ENCODE measurements at places on chromosomes 12 and 14.

- no peak for DNase-seq
Observed at GRCh38 chr12:131704509-131704908, 6.4 kb upstream of the SFSWAP start.

- DNase-seq, result no peak
Observed at GRCh38 chr14:78135450-78135891, 34.7 kb upstream of the NRXN3 start.

DNA sequence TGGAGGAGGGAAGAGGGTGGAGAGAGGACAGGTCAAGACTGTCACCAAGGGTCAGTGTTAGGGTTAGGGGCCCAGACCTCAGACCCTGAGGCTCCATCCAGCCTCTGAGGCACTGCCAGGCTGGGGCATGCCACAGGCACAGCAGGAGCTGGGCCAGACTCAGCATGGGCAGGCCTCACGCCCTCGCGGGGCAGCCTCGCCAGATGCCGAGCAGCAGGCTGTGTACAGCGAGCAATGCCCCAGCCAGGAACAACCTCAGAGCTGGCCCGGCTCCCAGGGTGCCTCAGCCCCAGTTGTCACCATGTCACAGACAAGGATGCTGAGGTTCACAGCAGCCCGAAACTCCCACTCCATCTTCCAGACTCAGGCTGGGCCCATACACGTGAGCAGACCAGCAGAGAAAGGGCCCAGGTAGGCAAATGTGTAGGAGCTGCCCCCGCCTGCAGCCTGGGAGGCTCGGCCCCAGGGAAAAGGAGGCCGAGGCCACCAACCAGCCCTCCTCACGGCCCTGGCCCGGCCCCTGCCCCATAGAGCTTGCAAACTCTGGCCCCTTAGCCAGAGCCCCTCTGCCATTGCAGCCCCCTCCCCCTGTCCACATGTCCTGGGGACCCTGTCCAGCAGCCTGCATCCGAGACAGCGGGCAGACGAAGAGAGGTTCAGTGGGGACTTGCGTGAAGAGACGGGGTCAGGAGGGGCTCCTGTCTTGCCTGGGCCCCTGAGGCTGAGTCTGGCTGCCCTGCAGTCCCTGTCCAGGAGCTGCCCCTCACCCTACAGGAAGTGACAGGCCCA is 7.5 kb downstream of the C14orf180 start:
- DNase-seq, result no peak

GRCh38 chr14:59187802-59188460 is 536 bp upstream of the DAAM1 start:
- no peak for DNase-seq

DNA sequence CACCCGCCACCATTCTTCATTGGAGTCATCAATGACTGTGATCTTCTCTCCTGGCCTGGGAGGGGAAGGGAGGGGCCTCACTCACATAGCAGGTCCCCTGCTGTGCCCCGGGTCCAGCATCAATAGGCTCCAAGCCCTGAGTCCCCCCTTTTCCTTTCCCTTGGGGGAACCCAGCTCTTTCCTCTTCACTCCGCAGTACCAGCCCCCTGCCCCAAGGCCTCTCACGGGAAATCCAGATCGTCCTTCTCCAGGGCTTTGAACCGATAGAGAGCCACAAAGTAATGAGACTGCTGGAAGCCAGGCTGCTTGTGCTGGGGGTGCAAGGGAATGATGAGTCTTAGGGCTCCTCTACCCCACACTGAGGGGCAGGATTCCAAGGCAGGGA is 6.7 kb downstream of the STAC3 start:
- DNase-seq, result no peak

- no peak for DNase-seq
Observed at GRCh38 chr14:31968107-31968810, 108.8 kb upstream of the ARHGAP5 start.

GRCh38 chr12:43763769-43764168 is 5.0 kb downstream of the IRAK4 start:
- no peak for DNase-seq

DNA sequence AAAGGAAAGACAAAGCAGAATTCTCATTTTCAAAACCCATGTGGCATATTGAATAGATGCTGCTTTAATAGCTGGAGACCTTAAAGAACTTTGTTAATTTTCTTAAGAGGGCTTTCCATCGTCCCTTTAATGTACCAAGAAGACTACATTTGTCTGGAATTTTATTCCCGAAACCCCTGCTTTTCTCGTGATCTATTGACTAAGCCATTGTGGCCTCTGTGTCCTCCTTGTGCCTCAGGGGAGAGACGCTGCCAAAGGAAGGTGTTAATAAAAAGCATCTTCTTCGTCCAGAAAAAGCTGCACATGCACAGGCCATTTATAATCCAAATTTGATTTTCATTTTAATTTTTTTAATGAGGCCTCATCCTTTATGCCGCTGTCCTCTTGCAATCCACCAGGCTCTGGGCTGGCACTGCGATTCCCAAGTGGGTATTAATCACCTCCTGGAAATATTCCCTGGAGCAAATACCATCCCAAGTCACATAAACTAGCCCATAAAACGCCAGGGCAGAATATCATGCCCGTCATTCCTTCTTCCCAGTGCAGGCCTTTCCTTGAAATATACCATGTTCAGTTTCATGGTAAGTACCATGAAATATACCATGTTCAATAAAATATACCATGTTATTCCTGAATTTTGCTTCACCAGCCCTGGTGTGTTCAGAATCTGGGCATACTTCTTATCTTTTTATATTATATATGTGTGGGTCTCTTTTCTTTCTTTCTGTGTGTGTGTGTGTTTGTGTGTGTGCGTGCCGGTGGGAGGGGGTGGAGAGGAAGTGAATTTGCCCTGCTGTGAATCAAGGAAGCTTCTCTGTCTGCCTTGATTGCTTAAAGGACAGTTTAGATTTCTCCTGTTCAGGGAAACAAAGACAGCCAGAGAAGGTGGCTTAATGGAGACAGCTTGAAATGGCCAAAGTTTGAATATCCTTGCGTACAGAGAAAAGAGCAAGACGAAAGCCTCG is 147.6 kb downstream of the PHETA1 start:
- DNase-seq, result no peak

DNA sequence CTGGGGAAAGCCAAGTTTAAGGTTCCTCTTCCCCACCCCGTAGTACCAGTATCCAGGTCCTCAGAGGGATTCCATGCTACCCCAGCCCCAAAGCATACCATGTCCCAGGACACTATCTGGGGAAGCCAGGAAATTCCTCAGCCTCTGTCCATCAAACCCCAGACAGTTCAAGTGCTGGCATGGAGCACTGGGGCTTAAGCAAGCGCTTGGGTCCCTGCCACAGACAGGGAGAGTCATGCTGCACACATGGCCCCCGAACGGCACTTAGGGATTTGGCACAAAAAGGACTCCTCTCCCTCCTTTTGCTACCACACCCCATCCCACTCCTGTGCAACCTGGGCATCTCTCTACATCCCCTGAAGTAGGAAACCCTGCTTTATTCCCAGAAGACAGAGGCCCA is 21.8 kb downstream of the ADCY6 start:
- no peak for DNase-seq

GRCh38 chr12:80858356-80858755 is 79.4 kb downstream of the LIN7A start:
- no peak for DNase-seq

- DNase-seq, result no peak
Observed at GRCh38 chr12:103909811-103910210, 20.4 kb upstream of the HSP90B1 start.

GRCh38 chr12:60947533-60947932 is 1312.7 kb upstream of the USP15 start:
- no peak for DNase-seq

GRCh38 chr12:120115692-120116440 is 687 bp downstream of the RAB35 start:
- DNase-seq, result no peak

Measured in right renal pelvis (tissue), 4 donors.